ENCODE measurements at places on chromosomes 11 and 22. TPM values are rescaled to one million over a fixed set of nuclear protein-coding genes. Genes with fewer than 3 reads are reported as not detected.

DNA sequence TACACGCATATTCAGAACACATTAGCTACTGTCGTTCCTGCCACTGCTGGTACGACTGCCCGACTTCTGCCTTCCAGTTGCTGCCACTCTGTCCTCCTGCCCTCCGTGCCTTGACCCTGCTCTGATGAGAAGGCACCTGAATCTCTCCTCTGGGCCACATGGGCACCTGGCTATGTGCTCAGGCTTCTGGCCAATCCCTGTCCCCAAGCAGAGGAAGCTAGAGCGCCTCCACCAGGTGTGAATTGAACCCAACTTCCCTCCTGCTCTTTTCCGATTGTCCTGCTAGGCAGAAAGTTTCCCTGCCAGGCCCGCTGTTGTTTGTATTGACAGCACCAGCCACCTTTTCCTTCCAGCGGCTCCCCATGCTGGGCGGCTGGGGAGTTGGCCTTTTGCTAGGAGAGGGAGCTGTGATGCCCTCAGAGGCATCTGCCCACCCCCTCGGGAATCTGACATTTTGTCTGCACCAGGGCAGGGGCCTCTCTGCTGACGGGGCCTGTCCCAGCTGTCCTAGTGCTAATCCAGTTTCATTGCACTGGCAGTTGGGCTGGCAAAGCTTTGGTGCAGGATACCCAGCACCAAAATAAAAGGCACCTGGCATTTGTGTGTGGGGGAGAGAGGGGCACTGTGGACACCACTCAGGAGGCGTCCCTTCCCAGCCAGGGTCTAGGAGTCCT lies 118.0 kb downstream of the GRIK4 start:
- DNase-seq = no peak

The RIMBP3C gene
- 0.48 TPM for total RNA-seq

The GGT1 gene
- total RNA-seq = 22.7 TPM

DNA sequence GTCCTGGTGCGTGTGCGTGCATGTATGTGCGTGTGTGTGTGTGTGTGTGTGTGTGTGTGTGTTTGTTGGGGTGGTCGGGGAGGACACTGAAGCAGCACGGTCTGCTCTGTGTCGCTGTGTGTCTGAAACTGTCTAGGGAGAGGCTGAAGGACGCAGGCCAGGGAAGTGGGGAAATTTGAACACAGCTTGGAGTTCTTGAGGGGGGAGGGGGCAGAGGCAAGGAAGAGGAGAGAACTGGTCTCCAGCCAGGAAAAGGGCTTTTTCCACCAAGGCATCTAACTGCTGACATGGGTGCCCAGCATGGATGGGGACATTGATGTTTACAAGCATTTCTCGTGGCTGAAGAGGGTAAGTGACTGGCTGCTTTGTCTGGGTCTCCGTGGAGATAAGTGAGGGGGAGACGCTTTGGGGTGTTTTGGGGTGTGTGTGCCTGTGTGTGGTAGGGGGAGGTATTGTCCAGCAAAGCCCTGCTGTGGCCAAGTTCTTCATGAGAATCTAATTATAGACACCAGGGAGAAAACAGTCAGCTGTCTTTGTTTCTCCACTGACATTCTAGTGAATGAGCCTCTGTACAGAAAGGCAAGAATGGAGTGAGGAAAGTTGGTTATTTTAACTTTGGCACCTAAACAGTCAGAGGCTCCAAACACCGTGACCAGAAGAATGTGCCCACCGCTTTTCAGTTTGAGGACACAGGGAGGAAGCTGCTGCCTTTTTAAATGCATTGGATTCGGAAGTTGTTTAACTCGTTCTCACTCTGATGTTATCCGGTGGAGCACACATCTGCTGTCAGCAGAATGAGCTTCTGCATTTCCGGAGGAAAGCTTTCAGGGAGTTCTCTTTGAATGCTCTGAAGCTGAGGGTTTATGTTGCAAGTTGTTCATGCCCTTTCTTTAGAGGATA lies 63.7 kb downstream of the PPFIBP2 start:
- DNase-seq = no peak

- no peak for DNase-seq
Observed at GRCh38 chr11:44944181-44944852, 6.4 kb downstream of the TP53I11 start.

The TPBGL gene
- total RNA-seq = not detected

DNA sequence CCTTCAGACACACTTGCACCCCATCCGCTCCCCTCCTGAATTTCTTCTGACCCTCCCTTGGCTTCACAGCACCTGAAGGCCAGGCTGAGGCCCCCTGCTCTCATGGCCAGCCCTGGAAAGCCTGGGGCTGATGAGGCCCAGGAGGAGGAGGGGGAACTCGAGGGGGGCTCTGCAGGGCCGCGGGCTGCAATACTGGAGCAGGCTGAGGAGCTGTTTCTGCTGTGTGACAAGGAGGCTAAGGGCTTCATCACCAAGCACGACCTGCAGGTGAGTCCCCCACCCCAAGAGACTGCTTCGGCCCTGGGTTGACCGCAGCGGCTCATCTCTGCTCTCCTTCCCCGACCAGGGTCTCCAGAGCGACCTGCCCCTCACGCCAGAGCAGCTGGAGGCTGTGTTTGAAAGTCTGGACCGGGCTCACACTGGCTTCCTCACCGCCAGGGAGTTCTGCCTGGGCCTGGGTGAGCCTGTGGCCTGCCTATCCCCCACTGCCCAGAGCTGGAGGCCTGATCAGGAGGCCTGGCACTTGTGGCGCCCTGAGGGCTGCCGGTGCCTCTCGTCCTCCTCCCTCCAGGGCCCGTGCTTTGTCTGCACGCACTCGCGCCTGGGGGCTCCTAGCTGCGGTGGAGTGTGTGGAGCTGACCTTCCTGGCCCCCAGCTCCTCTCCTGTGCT lies 922 bp downstream of the CRACR2B start:
- no peak for DNase-seq

The PHRF1 gene
- total RNA-seq = 32.5 TPM

GRCh38 chr22:37187891-37188761 lies at the start of gene C1QTNF6:
Gene C1QTNF6, minus strand, starts transcription at chr22:37188247. Its CDS starts 34 bp downstream, at chr22:37188213.
- DNase-seq = no peak

DNA sequence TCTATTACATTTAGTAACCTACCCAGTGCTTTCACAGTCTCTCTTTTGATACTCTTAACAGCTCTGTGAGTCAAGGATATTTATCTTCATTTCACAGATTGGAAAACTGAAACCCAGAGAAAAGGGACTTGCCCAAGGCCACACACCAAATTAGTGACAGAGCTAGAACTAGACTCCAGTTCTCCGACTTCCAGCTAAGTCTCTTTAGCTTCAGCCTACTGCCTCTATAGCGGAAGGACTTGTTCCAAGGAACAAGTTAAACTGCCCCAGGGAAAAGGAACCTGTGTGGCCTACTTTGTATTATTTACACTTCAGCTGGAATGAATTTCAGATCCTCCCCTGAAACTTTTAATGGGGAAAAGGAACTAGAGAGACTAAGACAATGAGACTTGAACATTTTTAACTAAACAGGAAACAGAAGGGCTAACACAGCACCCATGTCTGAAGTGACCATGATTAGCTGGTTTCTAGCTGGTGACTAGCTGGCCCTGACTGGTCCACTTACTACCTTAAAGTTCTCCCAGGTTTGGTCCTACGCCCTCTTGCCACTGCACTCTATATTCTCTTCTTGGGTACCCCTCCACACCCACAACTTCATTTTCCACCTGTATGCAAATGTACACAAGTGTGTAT lies 1.3 kb downstream of the LRRC51 start:
- DNase-seq = no peak

The AQP11 gene
- 0.75 TPM for total RNA-seq

DNA sequence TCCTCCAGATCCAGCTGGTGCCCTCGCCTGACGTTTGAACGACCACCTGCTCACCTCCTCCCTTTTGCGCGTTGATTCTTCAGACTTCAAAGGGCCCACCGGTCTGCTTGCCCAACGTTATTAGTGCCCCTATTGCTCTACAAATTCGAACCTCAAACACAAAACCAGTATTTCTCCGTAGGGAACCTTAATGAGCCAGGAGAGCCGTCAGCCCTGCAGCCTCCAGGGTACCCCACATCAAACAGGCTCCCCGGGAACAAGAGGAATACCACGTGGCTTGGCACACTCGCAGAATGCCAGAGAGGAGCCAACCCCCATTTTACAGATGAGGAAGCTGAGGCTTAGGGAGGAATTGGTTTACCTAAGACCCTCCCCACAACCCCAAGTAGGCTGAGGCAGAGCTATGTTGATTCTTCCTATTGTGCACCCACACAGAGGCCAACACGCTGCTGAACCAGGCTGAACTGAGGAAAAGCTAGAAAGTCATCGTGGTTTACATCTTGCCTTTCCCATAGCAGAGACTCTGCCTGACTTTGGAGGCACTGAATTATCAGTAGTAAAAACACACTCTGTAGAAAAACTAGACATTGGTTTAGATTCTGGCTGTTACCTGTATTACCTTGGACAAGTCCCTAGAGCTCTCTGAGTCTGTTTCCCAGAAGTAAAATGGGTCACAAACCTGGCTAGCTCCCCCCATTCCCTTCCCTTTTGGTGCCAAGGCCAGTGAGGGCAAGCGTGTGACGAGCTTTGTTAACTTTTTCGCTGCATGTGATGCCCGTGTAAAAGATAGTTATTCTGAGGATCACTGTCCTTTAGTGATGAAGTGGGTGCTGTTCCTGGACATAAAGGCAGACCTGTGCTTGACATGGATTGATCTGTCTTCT lies 764 bp downstream of the TKFC start:
- DNase-seq = no peak

DNA sequence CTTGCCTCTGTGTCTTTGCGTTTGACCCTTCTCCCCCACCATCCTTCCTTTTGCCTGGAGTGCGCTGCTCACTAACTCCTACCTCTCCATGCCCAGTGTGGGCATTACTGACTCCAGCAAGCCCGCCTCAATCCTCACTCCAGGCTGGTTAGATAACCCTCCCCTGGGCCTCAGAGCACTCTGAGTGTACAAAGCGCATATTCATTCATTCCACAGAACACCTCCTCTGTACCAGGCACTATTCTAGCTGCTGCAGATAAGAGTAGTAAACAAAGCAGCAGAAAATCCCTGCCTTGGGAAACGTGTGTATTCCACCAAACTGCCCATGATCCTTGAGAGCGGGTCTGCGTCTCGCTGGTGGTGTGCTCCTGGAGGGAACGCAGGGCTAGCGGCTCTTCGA lies 3.2 kb downstream of the SLC22A8 start:
- no peak for DNase-seq

The GSTT2 gene
- 0.50 TPM for total RNA-seq

The PDGFB gene
- 159 TPM for total RNA-seq

DNA sequence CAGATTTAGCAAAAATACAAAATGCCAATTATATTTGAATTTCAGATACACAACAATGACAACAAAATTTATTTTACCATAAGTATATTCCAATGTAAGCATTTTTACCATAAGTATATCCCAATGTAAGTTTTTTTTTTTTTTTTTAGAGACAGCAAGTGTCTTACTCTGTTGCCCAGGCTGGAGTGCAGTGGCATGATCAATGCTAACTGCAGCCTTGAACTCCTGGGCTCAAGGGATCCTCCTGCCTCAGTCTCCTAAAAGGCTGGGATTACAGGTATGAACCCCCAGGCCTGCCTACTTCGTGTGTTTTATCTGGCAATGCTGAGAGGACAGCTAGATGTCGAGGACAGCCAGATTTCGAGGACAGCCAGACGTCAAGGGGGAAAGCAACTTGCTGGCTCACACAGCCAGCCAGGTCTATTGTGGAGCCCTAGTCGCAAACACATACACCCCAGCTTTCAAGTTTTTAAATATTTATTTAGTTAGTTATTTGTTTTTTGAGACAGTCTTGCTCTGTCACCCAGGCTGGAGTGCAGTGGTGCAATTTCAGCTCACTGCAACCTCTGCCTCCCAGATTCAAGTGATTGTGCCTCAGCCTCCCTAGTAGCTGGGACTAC lies 1.1 kb upstream of the SERPING1 start:
- no peak for DNase-seq

The FAR1 gene
- 35.1 TPM for total RNA-seq

The NPAS4 gene
- total RNA-seq = not detected

The APOL3 gene
- 4.4 TPM for total RNA-seq

The SLN gene
- total RNA-seq = not detected

GRCh38 chr11:3894128-3894731 lies 38.8 kb downstream of the STIM1 start:
- no peak for DNase-seq

- no peak for DNase-seq
Observed at GRCh38 chr22:42343531-42344081, 73.2 kb upstream of the TCF20 start.

Measured in kidney epithelial cell (primary cell).